T-helper 1 cell (primary cell): ENCODE measurements at places on chromosomes 5 and 9.
A peak's percentile ranks its signal among the peaks of the same experiment; 100 is the strongest.

DNA sequence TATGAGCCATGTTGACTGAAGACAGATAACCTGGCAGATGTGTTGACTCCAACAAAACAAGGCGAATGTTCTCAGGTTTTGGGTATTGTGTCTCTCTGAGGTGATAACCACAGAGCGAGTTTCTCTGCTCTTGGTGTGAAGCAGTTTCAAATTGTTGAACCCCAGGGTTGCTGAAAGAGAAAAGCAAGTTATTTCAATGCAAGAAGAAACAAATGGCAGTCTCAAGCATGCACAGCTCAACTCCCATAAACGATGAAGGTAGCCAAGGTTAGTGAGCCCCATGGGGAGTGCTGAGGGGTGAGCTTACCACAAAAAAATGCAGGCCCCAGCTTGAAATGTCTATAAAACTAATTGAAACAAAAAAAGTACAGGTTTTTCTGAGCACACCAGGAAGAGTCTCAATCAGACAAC, 220.8 kb upstream of the DAPK1 start:
- DNase-seq = no peak

- no peak for DNase-seq
Observed at GRCh38 chr5:94396687-94397086, 221.7 kb downstream of the KIAA0825 start.

DNA sequence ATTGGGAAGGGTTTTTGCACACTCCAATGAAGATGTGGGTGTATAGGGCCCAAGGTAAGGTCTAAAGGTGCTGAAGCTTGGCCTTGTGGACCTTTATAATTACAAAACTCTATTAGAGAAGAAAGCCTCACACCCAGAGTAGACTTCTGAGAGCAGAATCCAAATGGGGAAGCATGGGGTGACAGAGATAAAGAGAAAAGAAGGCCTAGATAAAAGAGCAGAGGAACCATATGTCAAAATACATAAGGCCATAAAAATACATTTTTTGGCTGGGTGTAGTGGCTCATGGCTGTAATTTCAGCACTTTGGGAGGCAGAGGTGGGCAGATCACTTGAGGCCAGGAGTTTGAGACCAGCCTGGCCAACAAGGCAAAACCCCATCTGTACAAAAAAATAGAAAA, 27.4 kb upstream of the TCERG1 start:
- no peak for DNase-seq

- no peak for DNase-seq
Observed at GRCh38 chr5:86765778-86766502, 148.2 kb downstream of the COX7C start.

- no peak for DNase-seq
Observed at GRCh38 chr5:71587766-71588532, 809 bp downstream of the MCCC2 start.

GRCh38 chr9:93258419-93258817, 74.5 kb downstream of the WNK2 start:
- DNase-seq = no peak

GRCh38 chr9:136024696-136025316, 63.6 kb upstream of the UBAC1 start:
- DNase-seq = no peak

DNA sequence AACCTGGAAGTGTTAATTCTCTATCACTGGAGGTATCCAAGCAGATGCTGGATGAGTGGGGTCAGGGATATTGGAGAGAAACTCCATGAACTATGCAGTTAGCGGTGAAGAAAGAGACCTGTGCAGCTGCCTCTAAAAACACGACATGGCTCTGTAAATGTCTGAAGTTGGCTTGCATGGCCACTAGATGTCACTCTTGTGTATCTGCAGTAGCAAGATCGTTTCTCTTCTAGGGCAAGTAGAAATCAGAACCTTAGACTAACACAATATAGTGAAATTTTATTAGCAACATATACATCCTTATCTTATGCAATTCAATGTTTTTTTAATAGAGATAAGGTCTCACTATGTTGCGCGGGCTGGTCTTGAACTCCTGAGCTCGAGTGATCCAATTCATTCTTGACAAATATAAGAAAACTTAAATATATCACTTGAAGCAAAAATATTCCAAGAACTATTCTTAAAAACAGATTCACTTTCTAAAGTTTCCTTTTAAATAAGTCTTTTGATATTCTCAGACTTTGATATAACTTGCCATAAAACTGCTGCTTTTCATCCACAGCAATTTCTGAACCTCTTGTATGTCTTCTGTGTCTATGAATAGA, 2.9 kb downstream of the OR2S2 start:
- peak; percentile 45 for DNase-seq

GRCh38 chr5:61293071-61293470, 39.0 kb upstream of the ZSWIM6 start:
- DNase-seq = no peak

- no peak for DNase-seq
Observed at GRCh38 chr9:4296217-4296616, 3.7 kb downstream of the GLIS3 start.

DNA sequence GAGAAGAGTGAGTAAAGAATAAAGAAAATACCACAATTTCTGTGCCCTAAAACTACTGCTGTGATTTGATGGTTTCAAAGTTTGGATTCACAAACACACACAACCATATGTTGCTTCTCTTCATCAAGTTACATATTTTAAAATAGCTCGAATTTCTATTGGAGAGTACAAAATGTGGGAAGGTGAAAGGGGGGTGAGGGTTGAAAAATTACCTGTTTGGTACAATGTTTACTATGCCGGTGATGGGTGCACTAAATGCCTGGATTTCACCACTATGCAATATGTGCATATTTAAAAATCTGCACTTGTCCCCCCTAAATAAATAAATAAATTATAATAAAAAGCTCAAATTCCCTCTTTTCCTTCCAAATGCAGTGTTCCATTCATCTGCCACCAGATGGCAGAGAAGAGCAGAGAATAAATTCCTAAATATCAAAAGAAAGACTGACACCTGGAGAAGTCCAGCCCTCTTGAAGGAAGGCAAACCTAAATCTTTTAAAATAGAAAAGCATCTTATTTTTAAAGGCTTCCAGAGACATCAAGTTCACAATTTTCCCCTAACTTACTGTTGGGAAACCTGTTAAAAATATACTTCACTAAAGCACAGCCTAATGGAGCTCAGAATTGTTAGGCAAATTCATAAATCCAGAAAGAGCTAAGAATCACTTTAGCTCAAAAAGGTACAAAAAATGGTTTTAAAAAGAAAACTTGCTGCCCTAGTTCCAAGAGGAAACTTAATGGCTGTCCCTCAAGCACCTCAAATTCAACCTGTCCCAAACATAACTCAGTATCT, 24.8 kb upstream of the HNRNPA0 start:
- peak; percentile 6 for DNase-seq

DNA sequence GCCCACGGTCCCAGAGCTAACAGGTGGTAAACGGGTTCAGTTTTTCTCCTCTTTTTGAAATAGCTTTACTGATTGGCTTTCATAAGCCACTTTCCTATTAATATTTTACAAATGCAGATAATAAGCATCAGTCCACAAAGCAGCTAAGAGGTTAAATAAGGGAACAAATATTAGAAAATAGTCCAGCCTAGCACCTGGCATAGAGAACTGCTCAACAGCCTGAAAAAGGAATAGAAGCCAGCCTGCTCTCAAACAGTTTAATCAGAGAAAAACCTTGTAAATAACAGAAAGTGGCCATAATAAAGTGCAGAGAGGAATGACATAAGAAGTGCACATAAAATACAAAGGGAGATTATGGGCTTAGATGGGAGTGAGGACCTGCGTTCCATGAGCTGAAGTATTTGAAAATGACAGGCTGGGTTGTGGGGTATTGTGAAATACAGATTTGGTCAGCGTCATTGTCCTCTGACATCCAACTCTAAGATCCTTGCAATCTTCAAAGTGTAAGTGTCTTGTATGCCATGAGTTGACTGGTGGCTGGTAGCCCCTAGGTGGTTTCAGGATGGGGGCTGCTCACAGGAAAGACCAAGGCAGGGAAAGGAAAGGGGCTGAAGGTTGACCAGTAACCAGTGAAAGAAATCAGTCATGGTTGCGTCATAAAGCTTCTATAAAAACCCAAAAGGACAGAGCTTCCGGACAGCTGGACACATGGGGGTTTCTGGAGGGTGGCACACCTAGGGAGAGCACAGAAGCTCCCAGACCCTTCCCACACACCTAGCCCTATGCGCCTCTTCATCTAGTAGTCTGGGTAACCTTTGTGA, 32.4 kb downstream of the MYO10 start:
- DNase-seq = no peak

GRCh38 chr5:157785801-157786200, 42.3 kb downstream of the LSM11 start:
- DNase-seq = no peak

GRCh38 chr5:171681061-171681460, 104.6 kb upstream of the SMIM23 start:
- no peak for DNase-seq

DNA sequence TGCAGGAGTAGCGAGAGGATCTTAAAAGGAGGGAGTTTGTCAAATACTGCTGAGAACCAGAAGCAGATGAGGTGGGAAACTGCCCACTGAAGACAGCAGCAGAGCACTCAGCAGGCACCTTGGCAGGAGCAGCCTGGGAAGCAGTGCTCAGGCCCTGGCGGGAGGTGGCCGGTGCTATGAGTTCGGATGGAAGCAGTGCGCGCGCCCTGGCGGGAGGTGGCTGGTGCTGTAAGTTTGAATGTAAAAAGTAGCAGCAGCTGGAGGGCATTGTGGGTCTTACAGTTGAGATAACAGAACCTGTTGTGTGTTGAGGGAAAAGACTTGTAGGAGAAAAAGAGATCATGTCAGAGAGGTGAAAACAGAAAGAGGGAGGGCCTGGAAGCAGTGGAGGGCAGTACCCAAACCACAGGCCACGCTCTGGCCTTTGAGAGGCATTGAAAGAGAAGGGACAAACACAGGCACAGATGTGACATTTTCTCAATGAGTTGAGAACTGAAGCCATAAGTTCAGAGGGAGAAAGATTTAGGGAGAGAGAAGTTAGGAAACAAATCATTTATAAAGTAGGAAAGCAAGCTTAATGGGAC, 130.9 kb downstream of the ERCC6L2 start:
- DNase-seq = no peak

DNA sequence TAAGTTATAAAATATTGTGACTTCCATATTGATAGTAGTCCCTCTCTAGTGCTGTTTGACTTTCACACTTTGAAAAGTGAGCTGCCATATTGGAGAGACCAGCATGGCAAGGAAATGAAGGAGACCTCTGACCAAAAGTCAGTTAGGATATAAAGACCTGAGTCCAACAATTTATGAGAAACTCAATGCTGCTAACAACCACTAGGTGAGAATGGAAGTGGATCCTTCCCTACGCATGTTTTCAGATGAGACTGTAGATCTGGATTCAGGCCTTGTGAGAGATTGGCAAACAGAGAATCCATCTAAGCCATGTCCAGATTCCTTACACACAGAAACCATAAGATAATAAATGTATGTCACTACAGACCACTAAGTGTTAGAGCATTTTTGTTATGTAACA, 81.6 kb downstream of the CTNND2 start:
- no peak for DNase-seq

GRCh38 chr5:1670351-1670750, 129.3 kb downstream of the MRPL36 start:
- no peak for DNase-seq
